ENCODE measurements at places on chromosomes 13 and 19.

DNA sequence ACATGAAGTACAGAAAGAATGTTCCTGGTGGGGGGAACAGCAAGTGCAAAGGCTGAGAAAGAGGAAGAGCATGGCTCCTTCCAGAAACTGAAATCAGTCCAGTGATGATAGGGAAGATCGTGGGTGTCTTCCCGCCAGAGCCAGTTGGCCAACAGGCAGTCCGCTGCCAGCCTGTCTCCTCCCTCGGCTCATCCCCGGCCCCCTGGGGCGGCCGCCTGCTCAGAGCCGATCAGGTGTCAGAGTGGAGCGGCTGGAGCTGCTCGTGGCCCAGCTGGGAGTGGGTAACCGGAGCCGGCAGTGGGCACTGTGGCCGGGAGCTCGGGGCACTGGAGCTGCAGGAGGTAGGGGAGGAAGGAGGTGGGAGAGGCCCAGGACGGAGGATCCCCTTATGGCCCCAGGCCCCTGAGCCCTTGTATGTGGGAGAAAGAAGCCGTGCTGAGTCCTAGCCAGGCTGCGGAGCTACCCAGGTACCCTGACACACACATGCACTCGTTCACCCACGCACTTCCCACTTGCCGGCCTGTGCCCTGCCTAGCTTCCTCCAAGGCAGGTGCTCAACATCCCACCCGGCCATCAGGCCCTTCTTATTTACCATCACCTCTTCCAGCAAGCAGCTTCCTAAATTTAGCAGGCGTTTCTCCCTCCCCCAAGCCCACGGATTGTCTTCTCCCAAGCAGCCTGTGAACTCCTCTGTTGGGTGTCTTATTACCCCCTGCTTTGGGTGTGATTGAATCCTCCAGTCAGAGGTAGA is 1.7 kb downstream of the ANKRD24 start:
- peak; percentile 87 for DNase-seq

- DNase-seq: no peak
Observed at GRCh38 chr19:51417107-51417809, at the start of gene SIGLEC10. Gene SIGLEC10 (minus strand): TSS chr19:51417642. CDS start chr19:51417581, 61 bp downstream.

DNA sequence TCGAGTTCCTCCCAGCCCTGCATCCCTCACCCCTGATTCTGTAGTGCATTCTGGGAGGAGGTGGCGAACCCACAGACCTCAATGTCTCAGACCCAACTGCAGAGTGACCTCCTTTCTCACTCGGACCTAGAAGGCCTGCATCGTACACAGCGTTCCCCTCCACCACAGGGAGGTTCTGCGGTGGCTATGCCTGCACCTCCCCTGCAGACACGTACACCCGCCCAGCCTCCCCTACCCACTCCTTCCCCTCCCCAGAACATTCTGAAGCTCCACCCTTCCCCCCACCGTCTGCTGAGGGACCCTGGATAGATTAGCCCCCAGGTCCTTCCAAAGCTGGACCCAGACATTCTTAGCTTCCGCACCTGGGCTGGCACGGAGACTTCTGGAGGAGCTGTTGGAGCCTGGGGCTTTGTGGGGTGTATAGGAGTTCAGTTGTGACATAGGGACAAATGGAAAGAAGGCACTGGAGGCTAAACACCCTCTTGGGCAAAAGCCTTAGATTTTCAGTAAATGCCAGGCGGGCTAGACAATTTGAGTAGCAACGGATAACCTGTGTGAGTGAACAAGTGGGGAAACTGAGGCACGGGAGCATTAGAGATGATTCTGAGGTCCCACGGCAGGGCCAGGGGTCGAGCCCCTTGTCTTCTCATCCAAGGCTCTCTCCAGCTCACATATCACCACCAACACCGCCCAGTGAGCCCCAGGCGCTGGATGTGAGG is 420 bp upstream of the FSD1 start:
- DNase-seq: no peak

- no peak for DNase-seq
Observed at GRCh38 chr13:98761986-98762616, 9.6 kb upstream of the SLC15A1 start.

GRCh38 chr19:51971624-51972023 is 15.0 kb downstream of the ZNF350 start:
- DNase-seq: no peak

- no peak for DNase-seq
Observed at GRCh38 chr13:29730253-29730652, 120.2 kb downstream of the UBL3 start.

DNA sequence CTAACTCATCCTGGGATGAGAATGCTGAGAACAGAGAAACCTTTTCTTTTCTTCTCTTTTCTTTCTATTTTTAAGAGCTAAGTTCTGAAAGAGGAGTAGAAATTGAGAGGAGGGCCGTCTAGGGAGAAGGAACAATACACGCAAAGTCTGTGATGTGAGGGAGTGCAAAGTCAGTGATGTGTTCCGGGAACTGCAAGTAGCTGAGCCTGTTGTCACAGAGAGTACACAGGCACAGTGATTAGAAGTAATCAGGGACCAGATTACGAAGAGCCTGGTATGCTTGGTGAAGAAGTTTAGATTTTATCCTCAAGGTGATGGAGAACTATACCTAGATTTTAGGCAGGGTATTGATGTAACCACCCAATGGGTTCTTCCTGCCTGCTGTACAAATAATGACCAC is 32.0 kb upstream of the CXCL17 start:
- DNase-seq: no peak

GRCh38 chr13:86085890-86086289 is 286.7 kb upstream of the SLITRK6 start:
- DNase-seq: no peak

- DNase-seq: no peak
Observed at GRCh38 chr13:24734950-24735349, 29.0 kb upstream of the RNF17 start.

GRCh38 chr19:8595651-8596050 is 14.9 kb downstream of the ADAMTS10 start:
- no peak for DNase-seq

DNA sequence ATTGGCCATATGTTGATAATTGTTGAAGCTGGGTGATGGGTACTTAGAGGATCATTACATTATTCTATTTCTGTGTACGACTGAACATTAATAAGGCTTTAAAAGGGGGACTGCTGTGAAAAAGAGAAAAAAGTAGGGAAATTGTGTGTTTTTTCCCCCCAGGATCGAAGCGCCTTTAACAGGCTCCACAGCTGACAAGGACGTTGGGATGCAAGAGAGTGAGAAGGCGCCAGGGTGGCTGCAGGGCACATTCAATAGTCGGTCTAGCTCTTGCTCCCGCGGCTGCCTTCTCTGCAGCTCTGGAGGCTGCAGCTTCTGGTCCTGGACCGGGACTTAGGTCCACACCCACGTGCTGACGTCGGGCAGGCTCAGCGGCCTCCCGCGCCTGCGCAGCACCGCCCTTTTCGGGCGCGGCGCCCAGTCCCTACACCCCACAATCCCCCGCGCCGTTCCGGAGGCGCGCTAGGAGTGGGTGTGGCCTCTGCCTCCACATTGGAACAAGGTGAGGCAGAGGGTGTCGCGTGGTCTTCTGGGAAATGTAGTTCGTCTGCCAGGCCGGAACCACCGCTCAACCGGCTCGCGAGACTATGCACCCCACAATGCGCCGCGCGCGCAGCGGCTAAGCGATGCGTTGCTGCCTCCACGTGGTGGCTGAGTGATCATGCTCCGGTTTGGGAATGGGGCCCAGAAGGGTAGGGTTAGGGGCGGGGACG is 4.9 kb upstream of the LRFN3 start:
- peak; percentile 100 for DNase-seq

DNA sequence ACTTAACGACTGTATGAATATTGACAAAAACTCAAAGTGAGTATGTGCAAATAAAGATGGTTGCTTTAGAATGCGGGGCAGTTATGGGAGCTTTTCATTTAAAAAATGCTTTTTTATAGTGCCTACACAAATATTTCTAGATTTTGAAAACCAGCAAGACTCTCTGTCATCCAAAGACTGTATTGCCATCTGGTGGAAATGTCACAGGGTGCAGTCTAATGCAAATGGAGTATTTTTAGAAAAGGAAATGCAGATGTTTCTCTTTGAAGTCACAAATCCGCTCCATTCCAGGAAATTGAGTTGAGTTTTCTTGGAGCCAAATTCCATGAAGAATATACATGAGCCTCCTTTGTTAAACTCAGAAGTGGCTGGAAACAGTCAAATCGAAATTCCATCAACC is 2.3 kb upstream of the C1QTNF9B start:
- DNase-seq: no peak

GRCh38 chr19:56837492-56838023 is 3.0 kb downstream of the PEG3 start:
- DNase-seq: no peak

GRCh38 chr19:14450168-14450874 is 17.2 kb downstream of the PKN1 start:
- no peak for DNase-seq

GRCh38 chr13:42420304-42420703 is 148.4 kb downstream of the AKAP11 start:
- no peak for DNase-seq

- no peak for DNase-seq
Observed at GRCh38 chr13:96662036-96662435, 332.2 kb downstream of the OXGR1 start.

DNA sequence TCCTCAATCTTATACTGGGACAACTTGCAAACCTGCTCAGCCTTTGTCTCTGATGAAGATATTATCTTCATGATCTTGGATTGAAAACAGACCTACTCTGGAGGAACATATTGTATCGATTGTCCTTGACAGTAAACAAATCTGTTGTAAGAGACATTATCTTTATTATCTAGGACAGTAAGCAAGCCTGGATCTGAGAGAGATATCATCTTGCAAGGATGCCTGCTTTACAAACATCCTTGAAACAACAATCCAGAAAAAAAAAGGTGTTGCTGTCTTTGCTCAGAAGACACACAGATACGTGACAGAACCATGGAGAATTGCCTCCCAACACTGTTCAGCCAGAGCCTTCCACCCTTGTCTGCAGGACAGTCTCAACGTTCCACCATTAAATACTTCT is 4.0 kb upstream of the KLK3 start:
- no peak for DNase-seq

DNA sequence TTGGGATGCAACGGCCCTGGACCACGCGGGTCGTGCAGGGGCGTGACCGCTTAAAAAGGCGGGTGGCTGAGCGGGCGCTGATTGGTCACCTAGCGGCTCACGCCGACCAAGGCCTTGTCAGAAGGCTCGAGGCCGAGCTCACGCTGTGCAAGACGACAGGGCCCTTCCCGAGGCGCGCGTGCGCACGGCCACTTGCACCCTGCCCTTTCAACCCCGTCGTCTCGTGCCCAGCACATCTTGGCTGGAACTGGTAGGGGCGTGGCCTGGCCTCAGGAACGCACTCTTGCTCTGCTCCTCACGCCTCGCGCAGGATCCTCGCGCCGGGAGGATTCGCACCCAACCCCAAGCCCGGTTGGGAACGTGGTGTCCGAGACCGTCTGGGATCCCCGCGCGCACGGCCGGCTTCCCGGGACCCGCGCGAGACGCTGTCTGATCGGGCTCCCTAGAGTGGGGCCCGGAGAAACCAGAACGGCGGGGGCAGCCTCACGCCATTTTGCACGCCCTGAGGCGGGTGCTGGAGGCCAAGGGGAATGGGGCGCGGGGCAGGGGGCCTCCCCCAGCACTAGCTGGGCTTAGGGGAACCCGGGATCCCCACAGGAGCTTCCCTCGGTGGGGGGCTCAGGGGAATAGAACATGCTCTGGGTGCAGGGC is at the start of gene MEIOSIN:
MEIOSIN (plus strand) TSS at position 280 of the 651 bp plus-strand sequence. CDS start 1,938 bp downstream, outside the sequence.
- no peak for DNase-seq

DNA sequence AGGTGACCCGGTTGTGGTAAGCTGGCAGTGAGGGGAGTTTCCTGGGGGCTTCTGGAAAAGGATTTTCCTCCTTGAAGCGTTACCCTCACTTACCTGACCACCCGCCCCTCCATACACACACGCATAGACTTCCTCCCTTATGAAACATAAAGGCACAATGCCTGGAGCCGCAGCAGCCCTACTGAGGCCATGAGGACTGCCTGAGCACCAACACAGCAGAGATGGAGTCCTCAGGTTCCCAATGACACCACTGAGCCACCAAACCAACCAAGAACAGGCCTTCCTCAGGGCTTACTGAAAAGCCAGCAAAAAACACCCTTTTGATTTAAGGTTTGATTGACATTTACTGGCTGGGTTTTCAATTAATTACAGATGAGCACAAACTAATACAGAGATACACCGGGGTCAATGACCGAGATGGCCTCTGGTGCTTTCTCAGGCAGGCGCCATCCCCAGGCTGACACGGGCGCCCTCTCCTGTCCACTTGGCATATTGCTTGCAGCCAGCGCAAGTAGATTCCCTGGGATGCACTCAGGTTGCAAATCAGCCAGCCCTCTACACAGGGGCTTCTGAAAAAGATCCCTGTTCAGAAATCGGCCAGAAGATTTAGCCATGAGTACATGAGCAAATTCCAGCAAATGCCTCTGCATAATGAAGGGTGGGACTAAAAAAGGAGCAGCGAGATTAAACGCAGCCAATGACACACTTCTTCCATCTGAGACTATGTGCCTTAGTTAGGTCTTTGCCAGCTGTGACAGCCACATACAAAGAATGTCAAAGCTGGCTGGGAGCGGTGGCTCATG is 14.8 kb downstream of the OPA3 start:
- no peak for DNase-seq

- DNase-seq: peak; percentile 43
Observed at GRCh38 chr19:55353803-55354697, 469 bp downstream of the COX6B2 start.

DNA sequence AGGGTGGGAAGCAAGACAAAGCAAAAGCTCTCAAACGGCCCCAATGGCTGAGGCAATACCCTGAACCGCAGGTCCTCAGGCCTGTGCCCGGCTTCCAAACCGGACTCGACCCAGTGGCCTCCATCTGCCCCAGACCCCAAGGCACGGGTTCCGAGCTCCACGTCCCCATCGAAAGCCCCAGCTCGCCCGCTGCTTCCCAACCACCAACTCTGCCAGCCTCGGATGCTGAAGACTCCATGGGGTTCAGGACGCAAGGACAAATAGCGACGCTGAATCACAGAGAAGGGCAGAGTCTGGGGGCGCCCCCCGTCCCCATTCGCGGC is 559 bp downstream of the POLR2E start:
- DNase-seq: no peak

Data from NCI-H345 (cell line).